Mammary epithelial cell (primary cell): ENCODE measurements at places on chromosomes 7 and 10. TPM values are rescaled to one million over a fixed set of nuclear protein-coding genes. Genes with fewer than 3 reads are reported as not detected.

- DNase-seq = no peak
Measured at GRCh38 chr10:49509771-49510303, 29.1 kb downstream of the ERCC6 start.

RET gene
- total RNA-seq = 0.17 TPM

- DNase-seq = peak; percentile 82
Measured at GRCh38 chr10:123229927-123230630, 75.9 kb downstream of the BUB3 start.

PITX3 gene
- not detected for total RNA-seq

DNA sequence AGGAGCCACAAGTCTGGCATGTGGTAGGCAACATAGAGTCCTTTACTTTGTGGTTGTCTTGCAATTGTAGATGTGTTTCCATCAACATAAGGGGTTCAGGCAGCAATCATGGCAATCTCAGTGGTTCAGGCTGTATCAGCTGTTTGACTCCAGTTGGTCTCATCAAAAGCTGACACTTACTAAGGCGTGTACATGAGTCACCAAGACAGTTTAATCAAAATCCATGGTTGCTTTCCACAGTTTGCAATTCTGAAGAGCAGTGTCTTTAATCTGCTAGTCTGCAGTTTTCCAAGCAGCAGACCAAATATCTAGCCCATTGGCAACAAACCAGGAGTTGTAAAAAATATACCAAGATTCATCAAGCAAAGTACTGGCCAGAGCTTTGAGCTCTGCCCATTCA is 210.2 kb downstream of the MDFIC start:
- no peak for DNase-seq

DNA sequence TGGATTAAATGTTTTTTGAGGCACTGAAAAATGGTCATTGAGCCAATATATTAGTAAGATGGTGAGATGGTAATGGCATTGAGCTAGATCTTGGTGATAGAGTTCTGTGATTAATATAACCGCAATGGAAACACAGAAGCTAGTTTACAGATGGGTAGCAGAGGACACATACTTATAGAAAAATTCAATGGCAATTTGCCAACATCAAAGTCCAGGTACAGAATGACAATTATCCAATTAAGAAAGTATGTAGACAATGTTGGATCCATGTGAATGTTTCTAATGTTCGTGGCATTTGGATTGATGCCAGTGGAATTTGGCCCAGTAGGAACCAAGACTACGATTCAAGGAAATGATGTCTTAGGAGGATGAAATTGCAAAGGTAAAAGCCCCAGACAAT is 187.8 kb downstream of the GNAT3 start:
- DNase-seq = peak; percentile 93

CH25H gene
- 0.17 TPM for total RNA-seq

- DNase-seq = no peak
Measured at GRCh38 chr7:76260171-76260703, 42.2 kb upstream of the HSPB1 start.
